ENCODE measurements at places on chromosomes 4 and X.

DNA sequence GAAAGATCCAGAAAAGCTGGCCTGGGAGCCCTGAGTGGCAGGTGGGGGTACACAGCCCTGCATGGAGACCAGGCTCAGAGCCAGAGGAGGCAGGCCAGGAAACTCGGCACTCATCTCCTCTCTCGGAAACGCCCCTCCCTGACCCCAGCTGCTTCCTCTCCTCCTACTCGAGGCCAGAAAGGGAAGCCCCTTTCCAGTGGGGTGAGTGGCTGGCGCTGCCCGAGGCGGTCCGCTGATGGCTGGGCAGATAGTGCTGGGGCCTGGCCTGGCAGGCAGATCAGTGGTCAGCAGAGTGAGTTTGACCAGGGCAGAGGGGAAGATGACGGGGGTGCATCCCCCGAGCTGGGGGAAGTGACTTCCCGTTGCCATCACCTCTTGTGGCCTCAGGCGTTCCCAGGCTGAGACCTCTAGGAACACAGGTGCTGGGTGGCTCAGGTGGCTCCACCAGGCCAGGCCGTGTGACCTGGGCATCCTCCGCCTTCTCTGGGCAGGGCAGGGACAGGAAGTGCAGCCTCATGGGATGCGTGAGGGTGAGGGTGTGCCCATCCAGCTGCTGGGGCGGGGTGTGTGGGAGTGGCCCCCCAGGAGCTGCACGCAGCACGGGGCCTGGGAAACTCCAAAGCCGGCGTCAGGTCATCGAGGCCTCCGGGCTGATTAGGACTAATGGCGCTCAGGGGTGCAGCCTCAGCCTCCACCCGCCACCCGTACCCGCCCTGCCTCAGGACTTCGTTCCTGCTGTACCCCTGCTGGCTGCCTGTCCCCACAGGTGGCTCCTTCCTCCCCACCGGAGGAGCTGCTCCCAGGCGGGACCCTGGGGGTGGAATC, 5.7 kb downstream of the SH3BP2 start:
- no peak for DNase-seq

DNA sequence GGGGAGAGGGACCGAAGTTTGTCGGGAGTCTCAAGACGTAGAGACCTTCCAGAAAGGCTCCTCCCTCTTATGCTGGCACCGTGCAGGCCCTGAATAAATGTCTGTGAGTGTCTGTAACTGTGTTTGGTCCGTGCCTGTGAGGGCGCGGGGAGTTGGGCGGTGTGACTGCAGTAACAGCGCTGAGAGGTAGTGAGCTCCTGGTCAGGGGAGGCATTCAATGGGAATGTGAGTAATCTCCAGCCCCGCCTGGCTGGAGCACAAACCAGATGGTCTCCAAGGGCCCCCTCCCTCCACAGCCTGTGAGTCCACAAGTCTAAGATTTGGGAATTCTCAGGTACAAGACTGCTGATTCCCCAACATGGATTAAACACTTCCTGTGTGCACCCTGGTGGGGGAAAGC, 100.0 kb downstream of the HMX1 start:
- no peak for DNase-seq

DNA sequence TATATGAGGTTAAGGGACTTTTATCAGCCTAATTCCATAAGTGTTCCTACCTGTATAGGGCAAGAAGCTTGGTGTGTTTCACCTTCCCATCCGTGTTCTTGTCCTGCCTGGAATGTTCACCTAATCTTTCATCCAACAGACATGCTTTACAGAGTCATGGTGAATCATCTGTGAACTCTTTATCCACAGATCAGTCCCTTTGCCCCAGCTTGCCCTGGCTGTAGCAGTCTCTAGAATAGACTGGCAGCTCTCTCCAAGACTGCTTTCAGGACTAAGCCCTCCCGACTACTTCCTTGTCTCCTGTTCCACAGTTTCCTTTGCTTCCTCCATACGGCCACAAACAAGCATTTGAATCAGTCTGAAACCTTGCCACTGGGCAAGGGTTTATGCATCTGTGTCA, 177.9 kb upstream of the IL15 start:
- no peak for DNase-seq

- no peak for DNase-seq
These were observed 13.6 kb downstream of the RBPJ start for GRCh38 chr4:26334366-26334765.

GRCh38 chr4:84126061-84126787, 372.9 kb downstream of the NKX6-1 start:
- no peak for DNase-seq

DNA sequence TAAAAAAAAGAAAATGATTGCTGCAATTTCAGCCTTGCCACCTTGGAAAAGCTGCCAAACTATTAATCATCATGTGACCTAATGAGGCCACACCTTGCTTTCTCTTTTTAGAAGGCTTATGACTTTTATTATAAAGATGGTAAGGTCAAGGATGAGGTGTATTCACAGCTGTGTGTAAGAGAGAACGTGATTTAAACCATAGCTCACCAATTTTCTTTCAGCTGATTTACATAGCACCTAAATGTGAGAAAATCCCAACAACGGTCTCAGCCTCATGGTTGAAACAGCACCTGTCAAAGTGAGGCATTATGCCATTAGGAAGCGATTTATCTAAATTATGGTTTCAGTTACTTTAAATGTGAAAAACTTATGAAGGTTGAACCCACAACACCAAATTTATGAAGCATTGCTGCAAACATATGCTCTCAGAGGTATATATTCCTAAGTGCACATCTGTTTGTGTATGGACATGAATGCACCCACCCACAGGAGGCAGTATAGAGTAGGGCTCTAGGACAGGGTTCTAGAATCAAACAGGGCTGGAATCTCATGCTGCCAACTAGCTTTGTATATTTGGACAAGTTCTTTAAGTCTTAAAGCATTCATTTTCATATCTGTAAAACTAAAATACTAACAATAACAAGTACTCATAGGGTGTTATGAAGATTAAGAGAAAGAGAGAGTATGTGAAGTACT, 40.7 kb downstream of the ANXA3 start:
- no peak for DNase-seq

DNA sequence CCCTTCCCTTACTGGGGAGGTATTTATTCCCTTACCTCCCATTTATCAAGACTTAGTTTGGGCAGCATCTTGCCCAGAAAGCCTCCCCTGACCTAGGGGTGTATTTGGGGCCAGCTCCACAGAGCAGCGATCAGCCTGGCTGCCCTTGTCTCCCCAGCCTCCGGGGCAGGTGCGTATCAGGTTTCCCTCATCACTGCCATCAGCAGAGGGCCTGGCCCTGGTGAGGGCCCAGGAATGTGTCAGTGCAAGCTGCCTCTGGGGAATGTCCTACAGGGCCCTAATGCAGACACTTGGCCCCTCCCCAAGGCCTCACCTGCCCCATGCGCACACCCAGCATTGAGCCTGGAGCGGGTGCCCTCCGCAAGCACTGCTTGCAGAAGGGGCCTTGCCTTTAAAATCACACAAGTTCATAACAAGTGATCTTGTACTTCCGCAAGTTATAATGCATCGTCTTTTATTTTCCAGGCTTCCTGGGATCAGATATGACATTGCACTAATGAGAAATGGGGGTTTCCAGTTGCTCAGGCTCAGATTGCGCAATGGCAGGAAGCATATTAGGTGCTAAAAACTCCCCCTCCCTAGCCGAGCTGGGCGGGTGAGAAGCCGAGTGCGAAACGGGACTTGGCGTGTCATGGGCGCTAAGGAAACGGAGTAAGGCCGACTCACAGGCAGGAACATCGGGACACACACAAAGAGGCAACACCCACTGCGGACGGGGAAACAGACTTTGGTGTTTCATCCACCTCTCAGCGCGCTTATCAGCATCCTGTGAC, 25.4 kb upstream of the AFAP1 start:
- no peak for DNase-seq

DNA sequence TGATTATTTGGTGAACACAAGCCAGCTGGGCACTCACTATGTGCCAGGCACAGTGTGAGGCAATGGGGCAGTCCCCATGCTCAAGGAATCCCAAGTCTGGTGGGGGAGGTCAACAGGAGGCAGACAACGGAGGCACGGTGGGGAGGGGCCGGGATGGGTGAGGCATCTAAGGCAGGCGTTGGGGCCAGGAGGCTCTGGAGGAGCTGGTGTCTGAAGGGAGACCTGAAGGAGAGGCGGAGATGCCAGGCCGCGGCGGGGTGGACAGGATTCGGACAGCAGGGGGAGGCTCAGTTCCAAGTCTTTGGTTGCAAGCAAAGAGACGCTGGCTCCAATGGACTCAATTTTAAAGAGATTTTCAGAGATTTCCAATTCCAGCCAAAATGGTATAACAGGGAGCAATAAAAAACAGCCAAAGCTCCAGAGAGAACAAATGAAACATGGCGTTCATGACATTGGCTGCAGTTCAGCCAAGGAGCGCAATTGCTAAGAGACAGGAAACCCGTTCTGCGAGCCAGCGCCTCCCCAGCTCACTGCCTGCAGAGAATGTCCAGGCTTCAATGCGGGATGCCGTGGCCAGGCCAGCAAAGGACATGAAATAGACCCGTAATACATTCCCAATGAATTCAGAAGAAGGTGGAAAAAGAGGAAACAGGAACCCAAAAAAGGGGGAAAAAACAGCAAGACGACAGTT, 105.2 kb upstream of the LRPAP1 start:
- no peak for DNase-seq

DNA sequence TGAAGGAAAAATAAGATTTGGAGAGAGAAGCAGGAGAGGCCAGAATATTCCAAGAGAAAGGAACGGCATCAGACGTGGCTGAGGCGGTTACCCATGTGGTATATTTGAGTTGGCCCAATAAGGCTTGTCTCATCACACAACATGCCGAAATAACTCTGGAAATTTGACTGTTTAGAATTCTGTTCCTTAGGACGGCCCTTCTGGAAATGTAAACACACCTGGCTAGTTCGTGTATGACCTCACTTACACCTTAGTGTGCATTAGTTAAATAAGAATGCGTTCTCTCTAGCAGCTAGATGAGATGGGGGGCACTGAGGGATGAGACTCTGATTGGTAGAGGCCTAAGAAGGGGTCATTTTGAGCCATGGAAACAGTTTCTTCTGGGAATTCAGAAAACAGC, 33.2 kb upstream of the PLAC1 start:
- no peak for DNase-seq

GRCh38 chrX:150941580-150941979, 41.6 kb upstream of the HMGB3 start:
- DNase-seq, result no peak

DNA sequence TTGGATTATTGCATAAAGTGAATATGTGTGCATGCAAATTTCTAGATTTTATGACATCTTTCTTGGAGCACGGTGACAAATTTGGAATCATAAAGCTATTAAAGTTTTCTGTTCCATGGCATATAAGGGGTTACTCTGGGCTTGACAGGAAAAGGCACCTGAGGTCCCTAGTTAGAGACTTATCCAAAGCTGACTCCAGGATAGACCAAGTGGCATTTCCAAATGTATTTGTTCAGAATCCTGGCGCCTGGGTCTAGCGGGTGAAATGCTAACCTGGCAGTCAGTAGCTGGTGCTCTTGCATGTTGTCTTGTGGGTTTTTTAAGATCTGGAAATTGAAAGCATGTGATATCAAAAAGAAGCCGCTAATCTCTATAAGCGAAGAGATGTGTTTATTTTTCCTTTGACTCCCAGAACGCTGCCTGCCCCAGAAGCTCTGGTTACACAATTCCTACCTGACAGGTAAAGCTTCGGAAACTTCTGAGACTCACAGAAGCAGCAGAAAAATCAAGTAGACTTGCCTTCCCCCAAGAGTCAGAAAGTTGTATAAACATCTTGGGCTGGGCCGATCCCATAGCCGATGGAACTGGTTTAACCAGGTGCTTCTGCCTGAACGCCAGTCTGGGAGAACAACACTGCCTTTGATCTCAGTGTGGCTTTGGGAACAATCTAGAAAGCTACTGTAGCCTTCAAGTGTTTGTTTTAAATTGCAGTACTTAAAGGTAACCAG, 12.9 kb upstream of the ZCCHC4 start:
- DNase-seq, result no peak

DNA sequence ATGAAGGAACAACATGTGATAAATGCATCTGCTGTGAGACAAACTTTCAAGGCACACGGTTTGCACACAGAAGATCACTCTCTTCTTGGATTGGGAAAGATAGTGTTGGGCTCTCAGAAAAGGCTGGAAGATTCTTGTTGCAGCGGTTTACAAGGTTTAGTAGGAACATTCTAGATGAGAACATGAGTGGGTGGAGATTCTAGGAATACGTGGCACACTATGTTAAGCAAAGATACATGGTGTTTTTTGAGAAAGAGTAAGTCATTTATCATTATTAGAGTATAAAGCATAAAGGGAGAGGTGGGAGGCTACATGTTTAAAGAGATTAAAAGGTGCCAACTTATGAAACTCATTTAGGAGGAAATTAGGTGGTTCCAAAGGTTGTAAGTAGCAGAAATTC, 348.8 kb upstream of the HS3ST1 start:
- DNase-seq, result no peak

GRCh38 chrX:129262912-129263311, 260.4 kb downstream of the SMARCA1 start:
- DNase-seq, result no peak

- DNase-seq, result no peak
These were observed 87.0 kb downstream of the FBXW7 start for GRCh38 chr4:152448854-152449253.

- no peak for DNase-seq
These were observed 39.1 kb downstream of the NHS start for GRCh38 chrX:17414027-17414658.

All from anterior cingulate cortex (tissue), 58 donors.